D721Med (cell line): ENCODE measurements at places on chromosomes 7 and 10.

DNA sequence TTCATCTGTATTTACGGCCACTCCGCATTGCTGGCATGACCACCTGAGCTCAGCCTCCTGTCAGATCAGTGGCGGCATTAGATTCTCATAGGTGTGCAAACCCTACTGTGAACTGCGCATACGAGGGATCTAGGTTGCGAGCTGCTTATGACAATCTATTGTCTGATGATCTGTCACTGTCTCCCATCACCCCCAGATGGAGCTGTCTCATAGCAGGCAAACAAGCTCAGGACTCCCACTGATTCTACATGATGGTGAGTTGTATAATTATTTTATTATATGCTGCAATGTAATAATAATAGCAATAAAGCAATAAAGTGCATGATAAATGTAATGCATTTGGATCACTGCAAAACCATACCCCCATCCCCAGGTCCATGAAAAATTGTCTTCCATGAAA, 1172.9 kb upstream of the AUTS2 start:
- no peak for DNase-seq

DNA sequence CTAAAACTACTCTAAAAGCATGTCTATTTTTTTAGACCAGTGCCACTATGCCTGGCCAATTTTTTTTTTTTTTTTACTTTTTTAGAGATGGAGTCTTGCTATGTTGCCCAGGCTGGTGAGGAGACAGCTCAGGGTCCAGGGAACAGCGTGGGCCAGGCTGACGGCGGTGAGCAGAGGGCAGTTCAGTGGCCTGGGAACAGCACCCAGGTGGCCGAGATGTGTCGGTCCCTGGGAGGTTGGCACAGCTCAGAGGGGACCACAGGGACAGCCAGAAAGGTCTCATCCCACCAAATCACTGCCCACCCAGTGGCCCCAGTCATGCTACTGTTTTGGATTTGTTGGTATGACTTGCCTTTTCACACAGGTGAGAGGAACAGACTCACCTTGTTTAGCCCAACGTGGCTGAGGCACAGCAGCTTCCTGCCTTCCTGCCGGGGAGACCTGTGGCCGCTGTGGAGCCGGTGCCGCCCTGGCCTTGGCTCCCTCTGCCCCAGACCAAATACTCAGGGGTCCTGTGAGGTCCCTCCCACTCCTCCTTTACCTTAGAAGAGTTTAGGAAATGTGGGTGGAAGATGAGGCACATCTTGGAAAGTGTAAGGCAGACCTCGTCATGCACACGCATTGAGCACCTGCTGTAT, 109.6 kb downstream of the PTPRE start:
- DNase-seq = no peak

DNA sequence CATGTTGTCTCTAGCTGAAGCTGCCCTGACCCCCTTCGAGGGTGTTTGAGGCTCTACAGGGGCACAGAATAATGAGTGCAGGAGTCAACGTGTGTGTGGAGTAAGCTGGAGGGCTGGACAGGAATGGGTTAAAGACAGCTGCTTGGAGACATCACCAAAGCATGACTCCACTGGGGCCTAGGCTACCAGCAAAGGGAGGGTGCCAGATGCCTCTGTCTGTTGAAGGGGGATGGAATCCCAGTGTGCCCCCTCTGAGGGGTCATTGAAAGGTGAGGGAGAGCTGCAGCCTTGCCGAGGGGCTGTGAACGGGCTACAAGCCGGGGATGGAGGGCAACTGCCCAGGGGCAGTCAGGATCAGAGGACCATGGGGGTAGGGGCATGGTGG, 51.7 kb upstream of the PODXL start:
- DNase-seq = no peak

DNA sequence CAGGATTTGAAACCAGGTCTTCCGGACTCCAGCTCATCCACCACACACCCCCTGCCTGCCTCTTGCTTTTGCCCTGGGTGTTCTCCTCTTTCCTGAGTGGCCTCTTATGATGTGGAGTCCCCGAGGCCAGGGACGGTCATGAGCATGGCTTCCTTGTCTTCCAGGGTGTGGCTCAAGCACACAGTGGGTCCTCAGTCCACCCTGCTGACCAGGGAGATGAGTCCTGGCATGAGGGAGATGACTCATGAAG, 32.8 kb downstream of the DNAJB12 start:
- no peak for DNase-seq

DNA sequence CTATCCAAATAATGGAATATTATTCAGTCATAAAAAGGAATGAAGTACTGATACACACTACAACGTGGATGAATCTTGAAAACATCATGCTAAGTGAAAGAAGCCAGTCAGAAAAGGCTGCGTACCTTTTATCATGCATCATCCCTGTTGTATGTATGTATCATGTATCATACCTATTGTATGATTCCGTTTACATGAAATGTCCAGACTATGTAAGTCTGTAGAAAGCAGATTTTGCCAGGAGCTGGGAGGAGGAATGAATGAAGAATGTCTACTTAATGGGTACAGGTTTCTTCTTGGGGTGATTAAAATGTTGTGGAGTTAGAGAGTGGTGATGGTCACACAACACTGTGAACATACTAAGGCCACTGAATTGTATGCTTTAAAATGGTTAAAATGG, 135.9 kb upstream of the KLF14 start:
- no peak for DNase-seq

DNA sequence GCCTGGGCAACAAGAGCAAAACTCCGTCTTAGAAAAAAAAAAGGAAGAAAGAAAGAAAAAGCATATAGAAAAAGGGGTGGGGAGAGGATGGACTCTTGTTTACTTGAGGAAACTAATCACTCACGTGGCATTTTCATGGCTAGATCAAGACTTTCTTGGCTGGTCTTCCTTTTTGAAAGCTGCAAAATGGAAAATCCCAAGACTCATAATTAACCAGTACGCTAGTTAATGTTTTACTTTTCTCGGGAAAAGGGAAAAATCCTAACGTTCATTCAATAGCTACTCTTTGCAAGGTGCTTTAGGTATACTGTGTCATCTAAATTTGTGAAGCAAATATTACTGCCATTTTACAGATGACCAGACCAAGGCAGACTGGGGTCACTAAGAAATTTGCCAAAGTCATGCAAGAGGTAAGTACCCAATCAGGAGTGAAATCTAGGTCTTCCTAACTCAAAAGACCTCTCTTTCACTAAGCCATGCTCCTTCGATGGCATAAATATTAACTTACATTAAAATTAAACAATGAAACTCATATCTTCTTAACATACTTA, 24.4 kb downstream of the NAPEPLD start:
- DNase-seq = no peak

GRCh38 chr7:5692845-5693278, 88.6 kb downstream of the RNF216 start:
- DNase-seq = no peak

DNA sequence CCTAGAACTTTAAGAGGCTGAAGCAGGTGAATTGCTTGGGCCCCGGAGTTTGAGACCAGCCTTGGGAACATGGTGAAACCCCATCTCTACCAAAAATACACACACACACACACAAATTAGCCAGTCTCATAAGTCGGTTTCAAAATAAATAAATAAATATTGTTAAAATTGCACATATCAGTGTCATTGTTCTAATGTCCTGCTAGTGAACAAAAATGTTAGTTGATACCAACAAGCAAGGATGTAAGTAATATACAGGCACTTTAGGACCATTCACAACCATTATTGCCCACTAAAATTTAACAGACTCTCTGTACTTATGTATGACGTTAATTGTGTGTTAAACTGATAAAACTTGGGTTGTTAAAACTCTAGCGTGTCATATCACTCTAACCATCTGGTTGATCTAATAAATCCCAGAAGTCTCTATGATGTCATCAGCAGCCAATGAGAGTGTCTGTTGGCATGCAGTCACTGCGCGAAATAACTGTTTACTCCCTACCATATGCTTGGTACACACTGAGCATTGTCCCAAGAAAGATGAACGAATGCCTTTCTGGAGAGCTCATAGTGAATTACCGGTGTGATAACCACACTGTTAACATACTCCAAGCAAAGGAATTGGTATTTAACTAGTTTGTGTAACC, 30.4 kb upstream of the OTUD1 start:
- no peak for DNase-seq

GRCh38 chr7:37927773-37928444, 7.5 kb downstream of the EPDR1 start:
- no peak for DNase-seq

DNA sequence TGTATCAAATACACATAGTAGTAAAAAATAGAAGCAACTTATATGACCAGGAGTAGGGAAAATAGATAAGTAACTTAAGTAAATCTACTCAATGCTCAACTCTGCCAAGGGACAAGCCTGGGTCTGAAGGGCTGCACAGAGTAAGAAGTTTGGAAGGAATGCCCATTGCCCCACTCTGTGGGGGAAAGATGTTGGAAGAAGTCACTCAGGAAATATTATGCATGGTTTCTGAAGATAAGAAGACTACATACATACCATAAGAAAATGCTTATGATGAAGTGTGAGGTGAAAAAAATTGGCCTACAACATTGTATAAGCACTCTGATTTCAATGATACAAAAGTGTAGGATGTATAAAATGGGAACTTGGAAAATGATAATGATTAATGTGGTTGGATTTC, 54.0 kb downstream of the LAMB4 start:
- no peak for DNase-seq

DNA sequence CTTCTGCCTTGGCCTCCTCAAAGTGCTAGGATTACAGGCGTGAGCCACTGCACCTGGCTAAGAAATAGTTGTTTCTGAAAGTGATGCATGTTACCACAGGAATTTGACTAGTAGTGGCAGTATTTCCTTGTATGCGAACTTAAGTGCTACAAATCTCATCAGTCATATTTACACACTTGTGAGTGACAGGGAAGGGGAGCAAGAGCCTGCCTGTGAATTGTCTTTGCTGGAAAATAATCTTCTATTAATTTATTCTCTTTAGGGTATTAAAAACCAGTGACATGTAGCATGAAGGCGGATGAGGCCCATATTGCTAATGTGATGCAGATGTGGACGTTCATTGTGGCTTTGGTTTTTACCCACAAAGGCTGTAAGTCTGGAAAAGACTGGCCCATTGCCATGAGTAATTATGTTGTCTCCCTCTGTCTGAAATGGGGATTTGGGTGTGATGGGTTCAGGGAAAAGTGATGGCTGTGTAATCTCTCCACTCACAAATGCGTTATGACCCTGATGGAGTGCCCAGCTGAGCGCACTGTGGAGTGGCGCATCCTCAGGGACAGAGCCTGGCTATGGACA, 97.6 kb downstream of the CCNY start:
- DNase-seq = no peak

DNA sequence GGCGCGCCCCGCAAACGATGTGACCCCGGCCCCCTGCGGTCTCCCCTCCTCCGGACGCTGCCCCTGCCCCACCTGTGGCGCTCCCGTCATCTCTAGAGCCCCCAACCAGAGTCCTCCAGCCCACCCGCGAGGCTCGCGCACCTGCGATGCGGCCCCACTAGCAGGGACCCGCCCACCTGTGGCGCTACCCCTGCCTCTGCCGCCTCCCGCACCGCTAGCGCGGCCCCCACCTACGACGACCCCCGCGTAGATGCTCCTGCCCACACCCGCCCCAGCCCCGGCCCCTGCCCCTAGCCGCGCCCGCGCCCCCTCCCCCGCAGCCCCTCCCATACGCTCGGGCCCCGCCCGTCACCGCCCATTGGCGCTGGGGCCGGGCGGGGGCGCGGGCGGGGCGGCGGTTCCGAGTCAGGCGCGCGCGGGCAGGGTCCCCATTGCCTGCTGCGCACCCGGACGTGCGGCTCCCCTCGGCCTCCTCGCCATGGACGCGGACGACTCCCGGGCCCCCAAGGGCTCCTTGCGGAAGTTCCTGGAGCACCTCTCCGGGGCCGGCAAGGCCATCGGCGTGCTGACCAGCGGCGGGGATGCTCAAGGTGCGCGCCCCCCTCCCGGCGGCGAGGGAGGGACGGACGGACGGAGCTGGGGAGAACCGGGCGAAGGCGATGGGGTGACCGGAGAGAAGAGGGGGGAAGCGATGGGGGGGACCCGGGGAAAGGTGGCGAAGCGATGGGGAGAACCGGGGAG, at the start of gene PFKP:
Gene PFKP (plus strand): TSS at position 431 of the 741 bp plus-strand sequence. CDS start 48 bp downstream, at position 479.
- no peak for DNase-seq

DNA sequence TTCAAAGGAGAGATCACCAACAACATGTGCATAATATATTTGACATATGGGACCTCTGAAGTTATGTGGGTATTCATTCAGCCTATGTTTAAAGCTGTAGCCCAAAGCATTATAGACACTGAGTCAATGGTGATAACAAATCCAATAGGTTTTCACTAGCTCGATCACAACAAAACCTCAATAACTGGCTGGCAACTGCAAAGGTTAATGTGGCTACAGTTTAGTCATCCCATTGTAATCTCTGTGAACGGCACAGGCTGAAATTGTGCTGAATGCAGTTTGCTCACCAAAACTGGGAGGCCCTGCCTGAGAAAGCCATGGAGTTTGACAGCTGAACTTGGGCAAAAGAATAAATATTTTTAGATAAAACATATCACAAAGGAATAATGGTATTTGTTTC, 152.4 kb upstream of the ADO start:
- no peak for DNase-seq

GRCh38 chr10:63717027-63717715, 196.0 kb downstream of the REEP3 start:
- DNase-seq = no peak

- no peak for DNase-seq
These were observed 52.3 kb upstream of the TRIM24 start for GRCh38 chr7:138407792-138408191.

DNA sequence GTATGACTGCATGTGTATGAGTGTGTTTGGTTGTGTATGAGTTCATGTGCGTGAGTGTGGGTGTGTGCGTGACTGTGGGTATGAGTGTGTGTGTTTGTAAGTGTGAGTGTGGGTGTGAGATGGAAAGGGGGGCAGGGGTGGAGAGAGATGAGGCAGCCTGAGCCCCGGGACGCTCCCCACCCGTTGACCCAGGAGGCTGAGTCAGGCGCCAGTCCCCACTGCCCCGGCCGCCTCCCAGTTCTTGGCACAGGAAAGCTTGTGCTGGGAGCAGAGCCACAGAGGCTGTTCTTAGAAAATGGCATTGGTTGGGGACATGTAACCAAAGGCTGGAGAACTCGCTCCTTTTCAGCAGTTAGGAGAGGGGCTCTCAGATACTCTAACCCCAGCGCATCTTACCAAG, 27.8 kb upstream of the NUB1 start:
- no peak for DNase-seq

DNA sequence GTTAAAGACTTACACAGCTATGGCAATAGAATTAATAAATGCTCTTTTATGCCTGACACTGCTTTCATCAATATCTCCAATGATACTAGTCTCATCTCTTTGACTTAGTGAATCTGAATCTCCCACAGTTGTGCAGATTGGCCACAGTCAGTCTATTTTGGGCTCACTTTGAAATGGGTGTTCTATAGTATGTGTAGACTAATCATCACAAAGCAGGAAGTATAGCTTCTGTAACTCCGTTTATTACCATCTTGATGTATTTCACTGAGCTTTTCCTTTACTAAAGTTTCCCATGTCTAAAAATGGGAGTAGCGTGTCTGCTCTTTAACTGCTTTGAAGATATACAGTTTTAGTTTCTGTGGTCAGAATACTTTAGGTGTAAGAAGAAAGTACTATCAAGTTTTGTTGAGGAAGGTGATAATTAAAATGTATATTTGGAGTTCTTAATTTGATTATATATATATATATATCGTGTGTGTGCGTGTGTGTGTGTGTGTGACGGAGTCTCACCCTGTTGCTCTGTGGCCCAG, 70.1 kb downstream of the ST7 start:
- no peak for DNase-seq

GRCh38 chr10:102236006-102236405, 5.3 kb downstream of the PITX3 start:
- no peak for DNase-seq

GRCh38 chr10:130560116-130560515, 423.9 kb downstream of the GLRX3 start:
- no peak for DNase-seq

- no peak for DNase-seq
These were observed 5.0 kb downstream of the MXI1 start for GRCh38 chr10:110212119-110213006.
